ENCODE measurements at places on chromosomes 5 and 9. TPM values are rescaled to one million over a fixed set of nuclear protein-coding genes. Genes with fewer than 3 reads are reported as not detected.

GRCh38 chr9:91085517-91086291, 276.0 kb downstream of the AUH start:
- no peak for DNase-seq

DNA sequence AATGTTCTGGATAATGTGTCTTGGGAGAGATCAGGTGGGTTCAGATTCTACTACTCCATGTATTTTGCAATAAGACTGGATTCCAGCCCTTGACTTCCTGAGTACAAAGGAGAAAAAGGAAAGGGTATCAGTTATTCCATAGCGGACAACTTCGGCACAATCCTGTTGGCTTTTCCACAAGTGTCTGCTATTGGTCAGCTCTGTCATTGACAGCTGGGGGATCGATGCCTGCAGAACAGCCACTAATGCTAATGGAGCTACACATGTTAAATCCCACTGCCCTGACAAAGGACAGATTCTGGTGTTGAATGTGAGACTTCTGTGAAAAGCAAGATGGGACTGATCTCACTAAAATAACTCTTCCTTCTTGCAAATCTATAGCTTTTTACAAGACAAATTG, 41.2 kb downstream of the IZUMO3 start:
- DNase-seq: no peak

Gene CMBL
- total RNA-seq: 17.8 TPM

GRCh38 chr9:27888661-27889295, 315.5 kb upstream of the C9orf72 start:
- peak; percentile 20 for DNase-seq

GRCh38 chr5:150152636-150153462, 2.8 kb downstream of the PDGFRB start:
- no peak for DNase-seq

- no peak for DNase-seq
Measured at GRCh38 chr9:105735366-105735765, 41.0 kb downstream of the TMEM38B start.

- DNase-seq: no peak
Measured at GRCh38 chr9:108475813-108476212, 380.0 kb downstream of the ACTL7B start.

Gene ZBED3
- total RNA-seq: 0.82 TPM

DNA sequence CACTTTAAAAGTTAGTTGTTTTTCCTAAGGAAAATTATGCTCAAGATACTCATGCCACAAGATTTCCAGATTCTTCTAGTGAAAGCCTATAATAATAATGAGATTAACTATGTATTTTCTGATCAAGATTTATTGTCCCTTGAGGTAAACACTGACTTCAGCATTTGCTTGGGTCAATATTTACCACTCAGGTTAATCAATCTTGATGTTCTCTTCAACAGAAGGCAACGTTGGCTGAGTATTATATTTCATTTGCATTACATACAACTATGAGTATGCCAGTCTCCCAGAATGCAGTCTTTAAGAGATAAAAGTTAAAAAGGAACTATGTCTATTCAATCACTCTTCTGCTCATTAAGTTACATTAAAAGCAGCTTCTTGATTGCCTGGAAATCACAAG, 115.6 kb downstream of the GPR21 start:
- DNase-seq: no peak

DNA sequence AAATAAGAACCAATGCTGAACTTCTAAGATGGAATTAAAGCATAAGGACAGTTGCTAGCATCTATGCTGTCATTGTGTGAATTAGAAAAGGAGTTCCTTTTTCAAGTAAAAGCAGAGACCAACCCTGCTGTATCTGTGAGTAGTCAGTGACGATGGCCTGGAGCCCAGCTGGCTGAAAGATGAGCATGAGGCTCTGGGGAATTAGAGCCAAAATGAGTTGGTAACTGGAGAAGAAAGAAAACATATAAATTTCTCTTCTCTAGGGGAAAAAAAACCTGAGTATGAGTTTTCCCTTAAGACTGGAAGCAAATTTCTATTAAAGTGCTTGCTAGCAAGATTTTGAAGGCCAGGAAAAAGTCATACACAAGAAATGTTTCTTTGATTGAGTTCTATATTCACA, 1.6 kb upstream of the SPZ1 start:
- DNase-seq: no peak

DNA sequence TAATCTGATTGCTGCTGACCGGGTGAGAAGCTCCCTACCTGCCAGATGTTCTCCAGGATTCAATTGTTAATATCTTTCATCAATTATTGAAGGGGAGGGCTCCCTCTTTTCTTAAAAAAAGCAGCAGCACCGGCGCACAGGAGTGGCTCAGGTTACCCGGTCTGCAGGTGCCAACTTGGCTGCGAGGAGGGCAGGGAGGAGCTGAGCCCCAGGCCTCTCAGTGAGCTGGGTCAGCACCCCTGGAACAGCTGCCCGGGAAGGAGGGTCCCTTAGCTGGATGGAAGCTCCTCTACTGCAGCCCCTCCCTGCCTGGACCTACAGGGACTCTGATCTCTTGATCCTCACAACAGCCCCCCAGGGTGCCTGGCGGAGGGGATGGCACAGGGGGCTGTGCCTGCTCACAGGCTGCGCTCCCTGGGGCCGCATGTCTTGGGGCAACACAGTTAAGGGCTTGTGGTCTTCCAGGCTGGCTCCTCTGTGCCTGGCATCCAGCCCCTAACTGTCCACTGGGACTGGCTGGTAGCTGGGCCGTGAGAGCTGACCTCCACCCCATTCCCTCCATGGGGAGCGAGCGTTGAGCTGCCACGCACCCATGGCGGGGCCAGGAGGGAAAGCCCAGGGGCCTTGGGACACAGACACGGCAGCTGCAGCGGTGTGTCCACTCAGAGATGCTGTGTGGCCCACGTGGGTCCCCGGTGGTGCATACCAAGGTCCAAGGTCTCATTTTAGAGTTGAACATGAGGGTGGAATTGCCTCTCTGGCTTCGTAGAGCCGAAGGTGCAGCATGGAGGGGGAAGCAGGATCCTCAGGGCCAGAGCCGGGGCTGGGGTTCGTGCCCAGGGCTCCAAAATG, 28.6 kb upstream of the TMEM250 start:
- DNase-seq: no peak

Gene NR5A1
- total RNA-seq: not detected
